Stimulated activated memory B cell treated with anti-CD40 and anti-IgM and Interleukin-4, amounts not matched to agents 10 μg/mL and 1 μg/mL and 100 μg/mL, for 72 hours (primary cell): ENCODE measurements at places on chromosomes 5 and 9.
A peak's percentile ranks its signal among the peaks of the same experiment; 100 is the strongest.

GRCh38 chr5:154103233-154103632, 64.5 kb downstream of the MFAP3 start:
- ATAC-seq, result no peak

- ATAC-seq, result no peak
These were observed 21.7 kb upstream of the FBXW11 start for GRCh38 chr5:172028167-172028566.

GRCh38 chr5:10324518-10325370, 17.0 kb upstream of the CMBL start:
- ATAC-seq, result no peak

GRCh38 chr5:88955403-88955802, 72.4 kb upstream of the MEF2C start:
- no peak for ATAC-seq

DNA sequence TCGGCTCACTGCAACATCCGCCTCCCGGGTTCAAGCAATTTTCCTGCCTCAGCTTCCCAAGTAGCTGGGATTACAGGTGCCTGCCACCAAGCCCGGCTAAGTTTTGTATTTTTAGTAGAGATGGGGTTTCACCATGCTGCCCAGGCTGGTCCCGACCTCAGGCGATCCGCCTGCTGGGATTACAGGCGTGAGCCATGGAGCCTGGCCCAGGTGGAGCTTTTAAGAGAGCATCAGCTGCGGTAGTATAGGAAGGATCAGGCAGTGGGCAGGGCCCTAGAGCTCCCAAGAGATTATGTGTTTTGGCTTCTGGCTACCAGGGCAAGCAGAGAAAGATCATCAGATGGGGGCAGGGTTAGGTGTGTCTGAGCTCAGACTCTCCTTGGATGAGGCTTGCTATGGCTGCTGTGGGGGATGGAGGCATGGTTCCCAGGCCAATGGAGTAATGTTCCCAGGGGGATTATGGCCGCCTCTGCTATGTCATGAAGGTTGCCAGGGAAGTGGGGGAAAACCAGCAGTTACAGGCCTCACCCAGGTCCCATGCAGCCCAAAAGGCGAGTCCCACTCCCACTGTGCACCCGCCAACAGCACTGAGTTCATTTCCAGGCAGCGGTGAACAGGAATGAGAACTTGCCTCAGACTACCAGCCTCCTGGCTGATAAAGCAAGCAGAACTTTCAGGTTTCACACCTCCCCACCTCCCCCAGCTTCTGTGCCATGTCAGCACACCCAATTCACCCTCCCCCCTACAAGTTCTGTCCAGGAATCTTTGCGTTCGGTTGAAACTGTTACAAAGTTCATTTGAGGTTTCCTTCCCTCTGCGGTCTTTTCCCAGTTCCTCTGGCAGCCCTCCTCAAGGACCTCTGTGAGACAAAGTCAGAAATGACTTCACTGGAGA, 507.6 kb downstream of the SPATA31D1 start:
- no peak for ATAC-seq

DNA sequence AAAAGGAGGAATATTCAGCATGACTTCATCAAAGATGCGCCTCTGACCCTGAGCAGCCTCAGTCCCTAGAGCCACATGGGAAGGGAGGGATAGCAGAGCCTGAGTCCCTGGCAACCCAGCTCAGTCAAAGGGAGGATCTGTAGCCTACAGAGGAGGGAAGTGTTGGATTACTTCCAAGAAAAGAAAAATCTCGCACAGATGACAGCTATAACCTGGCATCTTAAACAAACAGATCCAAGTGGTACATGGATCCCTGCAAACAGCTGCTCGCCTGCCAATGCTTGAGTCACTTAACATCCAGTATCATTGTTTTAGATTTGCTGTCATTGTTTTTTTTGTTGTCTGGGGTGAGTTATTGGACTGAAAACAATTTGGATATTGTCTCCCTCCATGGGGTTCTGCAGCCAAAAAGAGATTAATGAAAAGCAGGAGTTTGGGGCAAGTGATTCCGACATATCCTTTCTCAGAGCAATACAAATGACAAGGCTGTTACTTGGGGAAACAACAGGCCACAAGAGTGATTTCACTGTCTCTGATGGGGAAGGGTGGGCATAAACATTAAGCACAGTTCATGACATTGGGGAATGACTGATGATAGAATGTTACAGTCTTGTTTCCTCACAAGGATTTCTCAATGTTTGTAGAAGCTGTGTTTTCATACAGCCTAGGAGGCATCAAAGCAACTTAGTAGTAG, 153.5 kb upstream of the KIF2A start:
- ATAC-seq, result no peak

DNA sequence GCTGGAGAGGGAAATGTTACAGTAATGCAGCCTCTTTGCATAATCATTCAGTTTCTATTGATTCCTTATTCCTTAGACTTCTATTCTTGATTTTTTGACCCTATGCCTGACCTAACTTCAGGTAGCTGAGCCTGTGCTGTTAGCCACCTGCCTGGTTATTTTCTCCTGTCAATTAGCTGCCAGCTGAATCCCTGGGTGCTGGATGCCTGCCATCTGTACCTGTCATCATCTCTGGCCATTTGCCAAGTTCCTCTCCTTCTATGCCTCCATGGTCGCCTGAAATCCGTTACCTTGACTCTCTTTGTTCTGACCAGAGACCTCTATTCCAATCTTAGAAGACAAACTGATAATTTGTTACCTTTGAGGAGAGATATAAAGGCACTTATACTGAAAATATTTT, 178.3 kb downstream of the CAVIN4 start:
- ATAC-seq, result no peak

DNA sequence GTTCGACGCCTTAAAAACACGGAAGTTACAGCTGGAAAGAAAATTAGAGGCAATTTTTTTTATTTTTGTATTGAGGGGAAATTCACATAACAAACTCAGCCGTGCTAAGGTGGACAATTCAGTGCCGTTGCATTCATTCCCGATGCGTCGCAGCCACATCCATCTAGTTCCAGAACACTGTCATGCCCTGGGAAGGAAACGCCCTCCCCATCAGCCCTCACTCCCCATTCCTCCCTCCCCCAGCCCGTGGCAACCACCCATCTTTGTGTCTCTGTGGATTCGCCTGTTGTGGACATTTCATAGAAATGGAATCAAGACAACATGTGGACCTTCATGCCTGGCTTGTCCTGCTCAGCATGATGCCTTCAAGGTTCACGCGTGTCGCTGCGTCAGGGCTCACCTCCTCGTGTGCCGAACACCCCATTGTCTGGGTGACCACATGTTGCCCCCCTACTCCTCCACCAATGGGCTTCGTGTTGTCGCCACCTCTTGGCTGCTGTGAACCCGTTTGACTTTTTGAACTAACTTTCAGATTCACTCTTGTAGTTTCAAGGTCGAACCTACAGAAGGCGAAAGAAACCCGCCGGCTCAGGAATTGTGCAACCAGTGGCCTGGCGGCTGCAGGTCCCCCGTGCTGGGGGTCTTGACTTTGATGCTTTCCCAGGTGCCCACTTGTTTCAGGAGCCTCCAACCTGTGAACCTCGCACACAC, 17.4 kb upstream of the CAMSAP1 start:
- ATAC-seq, result no peak

DNA sequence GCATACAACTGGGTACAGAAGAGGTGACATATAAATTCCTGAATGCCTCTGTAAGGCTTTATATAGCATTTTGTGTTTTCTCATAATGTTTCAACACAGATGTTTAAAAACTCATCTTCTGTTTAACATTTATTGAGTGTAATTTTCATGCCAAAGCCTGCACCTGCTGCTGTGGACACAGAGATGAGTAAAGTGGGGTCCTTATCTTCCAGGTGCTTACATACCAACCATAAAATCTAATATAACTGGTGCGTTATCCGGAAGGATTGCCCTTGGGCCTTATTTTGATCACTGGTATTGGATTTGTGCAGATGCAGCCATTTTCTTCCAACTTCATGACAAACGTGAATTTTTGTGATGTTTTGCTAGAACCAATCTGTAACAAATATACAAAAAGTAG, 222.3 kb downstream of the DMRT2 start:
- ATAC-seq, result no peak

DNA sequence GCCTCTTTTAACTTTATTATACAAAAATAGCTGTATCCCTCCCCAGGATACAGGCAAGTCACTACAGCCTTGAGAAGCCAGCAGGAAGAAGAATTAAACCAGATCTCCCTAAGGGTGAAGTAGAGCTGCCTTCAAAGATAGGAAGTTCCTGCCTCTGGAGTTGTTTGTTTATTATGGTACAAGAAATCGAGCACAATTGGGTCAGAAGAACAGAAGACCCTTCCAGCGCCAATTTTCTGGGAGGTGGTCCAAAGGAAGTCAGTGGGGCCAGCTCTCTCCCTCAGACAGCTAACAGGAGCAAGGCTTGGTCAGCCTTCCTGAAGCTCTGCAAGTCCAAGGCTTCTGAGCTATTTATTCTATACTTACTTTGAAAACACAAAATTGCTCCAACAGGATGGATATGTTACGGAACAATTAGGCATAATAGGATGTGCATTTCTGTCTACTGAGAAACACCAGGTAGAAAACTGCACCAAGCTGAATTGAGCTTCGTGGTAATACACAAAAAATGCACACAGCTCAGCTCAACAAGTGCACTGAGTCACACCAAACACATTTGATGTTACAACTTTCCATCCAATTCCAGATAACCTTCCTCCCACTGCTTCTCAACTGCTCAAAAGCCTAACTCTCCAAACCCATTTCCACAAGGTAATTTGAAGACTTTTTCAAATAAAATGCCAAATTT, 16.0 kb downstream of the SERINC5 start:
- peak; percentile 72 for ATAC-seq

GRCh38 chr5:126516133-126516532, 78.9 kb downstream of the ALDH7A1 start:
- no peak for ATAC-seq

DNA sequence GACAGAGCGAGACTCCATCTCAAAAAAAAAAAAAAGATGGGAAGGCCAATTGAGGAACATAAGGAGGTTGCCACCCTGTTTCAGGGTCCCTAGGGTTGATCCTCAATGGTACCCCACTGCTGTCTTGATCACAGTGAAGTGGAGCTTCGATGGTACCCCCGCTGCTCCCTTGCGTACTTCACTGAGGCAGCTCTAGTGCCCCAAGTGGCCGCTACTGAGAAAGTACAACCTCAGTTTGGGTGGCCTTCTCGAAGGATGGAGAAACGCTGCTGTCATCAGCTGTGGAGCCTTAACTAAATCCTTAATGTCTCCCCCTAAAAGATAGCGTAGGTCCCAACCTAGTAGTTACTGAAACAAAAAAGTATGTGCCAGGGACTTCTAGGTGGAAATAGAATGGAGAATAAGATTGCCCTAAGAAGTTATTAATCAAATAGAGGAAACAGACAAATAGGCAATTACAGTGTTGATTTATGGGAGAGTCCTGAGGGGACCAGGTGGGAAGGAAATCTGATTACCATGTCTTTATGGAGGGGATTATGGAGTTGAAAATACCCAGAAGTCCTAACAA, 6.3 kb downstream of the TESK1 start:
- peak; percentile 78 for ATAC-seq

GRCh38 chr5:80141147-80141671, 106.1 kb downstream of the THBS4 start:
- ATAC-seq, result no peak

GRCh38 chr5:150656191-150657132, 4.6 kb upstream of the MYOZ3 start:
- ATAC-seq, result peak; percentile 83

GRCh38 chr9:115941561-115942315, 211.9 kb upstream of the PAPPA start:
- ATAC-seq, result no peak

DNA sequence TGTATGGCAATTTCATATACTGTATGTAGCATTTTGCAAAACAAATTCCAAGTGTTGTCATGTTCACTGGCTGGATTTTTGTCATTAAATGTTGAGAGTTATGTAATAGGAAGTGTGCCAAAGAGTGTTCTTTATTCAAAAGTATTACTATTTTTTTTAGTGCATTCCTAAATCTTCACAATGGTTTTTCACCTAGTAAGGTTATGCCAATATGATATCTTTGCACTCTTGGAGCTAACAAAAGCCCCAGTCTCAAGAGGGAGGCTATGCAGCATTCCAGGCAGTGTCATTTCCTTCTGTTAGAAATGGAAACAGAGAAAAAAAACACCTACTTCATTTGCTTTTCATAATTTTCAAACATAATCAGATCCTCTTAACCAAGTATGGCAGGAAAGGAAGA, 5.1 kb upstream of the SSBP2 start:
- no peak for ATAC-seq

DNA sequence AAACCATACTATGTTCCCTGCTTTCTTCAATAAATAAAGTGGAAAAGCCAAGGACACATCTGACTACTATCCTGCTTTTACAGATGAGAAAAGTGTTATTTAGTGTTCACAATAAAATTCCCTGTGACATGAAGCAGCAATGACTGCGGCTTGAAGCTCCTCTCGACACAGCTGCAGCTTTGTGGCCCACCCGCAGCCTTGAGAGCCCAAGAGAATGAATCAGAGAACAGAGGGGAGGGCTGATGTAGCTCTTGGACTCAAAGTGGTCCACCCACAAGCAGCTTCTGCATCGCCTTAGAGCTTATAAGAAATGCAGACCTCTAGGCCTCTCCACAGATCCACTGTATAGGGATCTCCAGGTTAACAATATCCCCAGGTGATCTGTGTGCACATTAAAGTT, 181.3 kb upstream of the GNA14 start:
- ATAC-seq, result no peak

DNA sequence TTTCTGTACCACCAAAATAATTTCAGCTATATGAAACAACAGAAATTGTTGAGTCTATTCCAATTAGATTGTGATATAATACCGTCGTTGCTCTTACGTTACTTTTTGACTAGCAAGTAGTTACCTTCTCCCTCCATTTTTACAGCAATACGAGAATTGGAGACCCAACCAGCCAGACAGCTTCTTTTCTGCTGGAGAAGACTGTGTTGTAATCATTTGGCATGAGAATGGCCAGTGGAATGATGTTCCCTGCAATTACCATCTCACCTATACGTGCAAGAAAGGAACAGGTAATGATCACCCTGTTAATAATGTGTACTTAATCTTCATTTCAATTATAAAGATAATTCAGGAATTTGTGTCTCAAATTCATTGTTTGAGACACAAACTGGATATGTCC, 100.7 kb downstream of the VCAN start:
- no peak for ATAC-seq

GRCh38 chr9:137691646-137692351, 73.0 kb downstream of the EHMT1 start:
- peak; percentile 81 for ATAC-seq

DNA sequence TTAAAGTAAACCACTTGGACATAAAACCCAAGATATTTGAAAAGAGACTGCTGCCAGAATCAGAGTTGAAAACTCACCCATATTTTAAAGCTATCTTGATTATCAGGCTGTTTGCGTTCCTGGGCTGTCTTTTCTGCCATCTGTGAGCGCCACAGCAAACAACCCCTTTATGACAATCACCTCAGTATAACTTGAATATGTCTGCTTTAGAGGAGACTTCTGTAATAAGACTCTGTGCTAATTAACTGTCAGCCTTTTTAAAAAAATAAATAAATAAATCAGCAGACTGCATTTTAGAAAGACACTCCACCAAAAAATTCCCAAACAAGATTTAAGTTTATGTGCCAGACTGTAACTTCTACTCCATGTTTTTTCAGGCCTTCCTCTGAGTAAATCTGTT, 375.7 kb upstream of the CCNH start:
- ATAC-seq, result no peak
